ENCODE measurements at places on chromosomes 12 and 14.

- DNase-seq, result no peak
Measured at GRCh38 chr14:74421981-74422380, 4.0 kb downstream of the SYNDIG1L start.

- DNase-seq, result no peak
Measured at GRCh38 chr14:90062822-90063539, 1.2 kb downstream of the KCNK13 start.

DNA sequence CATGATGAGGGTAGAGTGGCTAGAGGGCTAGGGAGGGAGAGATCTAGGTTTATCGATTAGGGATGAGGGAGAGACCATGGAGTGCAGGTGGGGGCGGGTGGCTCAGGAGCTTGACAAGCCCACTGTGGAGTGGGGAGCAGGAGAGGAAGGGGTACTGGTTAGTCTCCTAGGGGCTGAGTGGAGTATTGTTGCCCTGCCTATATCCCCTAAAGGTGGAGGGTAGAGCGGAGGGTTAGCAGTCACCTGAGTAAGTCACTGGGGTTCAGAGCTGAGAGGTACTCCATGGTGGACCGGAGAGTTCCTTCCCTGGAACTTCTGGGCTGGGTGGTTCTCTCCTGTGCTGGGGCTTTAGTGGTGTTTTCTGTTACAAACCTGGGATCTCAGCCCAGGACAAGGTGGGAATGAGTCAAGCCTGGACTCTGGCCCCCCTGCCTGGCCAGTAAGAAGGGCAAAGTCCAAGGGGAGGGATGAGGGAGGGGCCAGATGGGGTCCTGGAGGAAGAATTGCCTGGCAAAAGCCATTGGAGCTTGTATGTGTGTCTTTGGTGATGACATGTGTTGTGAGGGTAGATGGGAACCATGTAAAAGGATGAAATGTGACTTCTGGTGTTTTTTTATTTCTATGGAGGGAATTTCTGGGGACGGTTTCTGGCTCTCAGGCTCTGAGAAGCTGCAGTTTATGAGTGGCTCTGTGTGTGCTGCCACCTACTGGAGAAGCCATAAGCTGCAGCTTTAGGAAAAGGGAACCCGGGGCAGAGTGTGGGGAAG lies at the start of gene CIDEB:
TSS of gene CIDEB (minus strand) at position 403 of the 767 bp plus-strand sequence. CDS start at position 284, 119 bp downstream.
- peak; percentile 79 for DNase-seq

- no peak for DNase-seq
Measured at GRCh38 chr12:19645823-19646222, 206.5 kb downstream of the AEBP2 start.

- DNase-seq, result no peak
Measured at GRCh38 chr14:76810525-76810924, 2.2 kb downstream of the ANGEL1 start.

GRCh38 chr12:126193190-126193589 lies 1128.0 kb downstream of the AACS start:
- DNase-seq, result no peak

DNA sequence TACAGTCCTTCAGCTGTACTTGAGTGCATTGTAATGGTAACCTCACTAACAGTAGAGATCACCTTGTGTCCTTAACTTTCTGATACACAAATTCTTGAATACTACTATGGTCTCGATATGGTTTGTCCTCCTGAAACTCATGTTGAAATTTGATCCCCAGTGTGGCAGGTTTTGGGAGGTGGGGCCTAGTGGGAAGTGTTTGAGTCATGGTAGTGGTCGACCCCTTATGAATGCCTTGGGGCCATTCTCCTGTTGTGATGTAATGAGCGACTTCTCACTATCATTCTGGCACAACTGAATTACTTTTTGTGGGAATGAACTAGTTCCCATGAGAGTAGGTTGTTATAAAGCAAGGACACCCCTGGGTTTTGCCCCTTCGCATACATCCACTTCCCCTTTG lies 52.3 kb downstream of the IPO8 start:
- DNase-seq, result no peak

GRCh38 chr12:45243963-45244362 lies 28.1 kb downstream of the ANO6 start:
- no peak for DNase-seq

DNA sequence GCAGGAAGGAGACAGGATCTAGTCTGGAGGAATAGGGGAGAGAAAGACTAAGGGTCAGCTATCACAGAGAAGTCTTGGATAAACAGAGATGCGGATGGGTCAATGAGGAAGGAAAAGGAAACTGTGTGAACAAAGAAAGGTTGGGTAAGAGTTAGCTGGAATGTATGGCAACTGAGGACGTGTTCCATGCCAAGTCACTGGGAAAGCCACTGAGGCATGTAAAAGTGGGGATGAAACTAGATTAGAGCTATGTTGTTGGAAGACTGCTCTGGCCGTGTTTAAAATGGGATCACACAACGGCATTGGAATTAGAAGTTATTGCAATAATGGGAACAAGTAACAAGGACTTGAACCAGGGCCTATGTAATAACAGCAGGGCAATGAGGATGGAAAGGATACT lies 3.9 kb upstream of the NR2C1 start:
- no peak for DNase-seq

DNA sequence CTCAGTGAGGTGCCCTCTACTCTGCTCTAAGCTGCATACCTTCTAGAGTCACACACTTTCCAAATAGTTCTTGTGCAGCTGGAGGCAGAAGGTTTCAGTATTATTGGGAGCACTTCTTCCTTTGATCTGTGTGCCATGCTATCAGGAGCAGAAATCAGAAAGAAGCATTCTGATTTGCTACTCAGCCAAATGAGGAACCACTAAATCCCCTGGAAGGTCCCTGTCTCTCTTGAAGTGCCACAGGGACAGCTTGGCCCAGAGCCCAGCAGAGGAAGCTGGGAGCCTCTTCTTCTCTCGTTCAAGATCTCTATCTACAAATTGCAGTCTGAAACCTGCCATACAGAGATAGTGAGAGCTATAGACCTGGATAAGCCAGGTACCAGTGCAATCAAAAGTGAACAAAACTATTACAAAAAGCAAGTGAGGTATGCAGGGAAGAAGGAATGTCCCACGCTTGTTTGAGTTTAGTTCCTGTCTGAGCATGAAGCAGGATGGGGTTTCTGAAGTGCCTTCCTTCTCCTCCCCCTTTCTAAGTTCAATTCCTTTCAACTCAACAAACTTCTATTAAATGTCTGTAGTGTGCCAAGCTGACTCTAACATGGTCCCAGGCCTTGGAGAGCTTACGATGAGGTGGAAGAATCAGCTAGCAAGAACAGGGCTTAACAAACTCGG lies 100.9 kb upstream of the PARP11 start:
- peak; percentile 58 for DNase-seq

DNA sequence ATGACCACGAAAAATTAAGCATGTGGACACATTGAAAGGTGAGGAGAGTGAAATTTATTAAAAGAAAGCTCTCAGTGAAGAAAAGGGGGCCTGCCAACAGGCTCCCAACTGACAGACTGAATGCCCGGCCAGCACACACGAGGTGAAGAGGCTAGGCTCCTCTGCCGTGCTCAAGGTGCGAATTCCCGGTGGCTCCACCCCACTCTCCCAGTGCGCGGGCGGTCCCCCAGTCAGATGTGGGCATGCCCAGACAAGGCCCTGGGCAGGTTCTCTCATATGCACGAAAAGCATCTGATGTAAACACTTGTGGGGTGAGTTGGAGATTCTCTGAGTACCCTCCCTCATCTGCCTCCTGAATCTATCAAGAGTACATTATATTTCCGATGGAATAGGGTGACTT lies 48.5 kb upstream of the OSBPL8 start:
- DNase-seq, result no peak

Data from activated CD8-positive, alpha-beta memory T cell treated with anti-CD3 and anti-CD28 coated beads for 24 hours (primary cell).